ENCODE measurements at places on chromosomes 12 and 14.
A peak's percentile ranks its signal among the peaks of the same experiment; 100 is the strongest.

DNA sequence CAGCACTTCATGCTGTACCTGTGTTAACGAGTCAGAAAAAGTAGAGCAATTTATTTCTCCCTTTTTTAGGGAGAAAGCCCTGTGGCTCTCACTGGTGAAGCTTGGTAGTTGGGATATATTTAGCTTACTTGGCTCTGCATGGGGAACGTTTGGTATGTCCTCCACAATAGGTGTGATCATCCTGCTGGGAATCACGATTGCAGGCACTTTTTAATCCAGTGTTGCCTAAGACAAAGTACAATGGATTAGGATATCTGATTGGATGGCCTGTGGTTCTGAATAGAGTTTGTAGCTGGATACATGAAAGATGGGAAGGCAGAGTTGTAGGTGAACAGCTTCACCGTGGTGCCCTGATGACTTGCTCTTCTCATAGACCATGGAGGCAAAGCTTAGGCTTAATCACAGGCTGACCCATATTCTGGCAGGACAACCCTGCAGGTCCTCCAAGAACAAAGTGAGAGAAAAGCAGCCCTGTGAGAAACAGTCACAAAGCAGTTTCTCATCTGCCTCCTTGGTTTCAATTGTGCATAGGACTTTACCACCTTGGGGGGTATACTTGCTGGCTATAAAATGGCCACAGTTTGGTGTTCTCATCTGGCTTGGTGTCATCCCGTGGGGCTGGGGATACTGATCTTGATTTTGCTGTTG, 7.5 kb downstream of the RESF1 start:
- DNase-seq: no peak

GRCh38 chr14:96362071-96362964, 823 bp downstream of the ATG2B start:
- peak; percentile 13 for DNase-seq

DNA sequence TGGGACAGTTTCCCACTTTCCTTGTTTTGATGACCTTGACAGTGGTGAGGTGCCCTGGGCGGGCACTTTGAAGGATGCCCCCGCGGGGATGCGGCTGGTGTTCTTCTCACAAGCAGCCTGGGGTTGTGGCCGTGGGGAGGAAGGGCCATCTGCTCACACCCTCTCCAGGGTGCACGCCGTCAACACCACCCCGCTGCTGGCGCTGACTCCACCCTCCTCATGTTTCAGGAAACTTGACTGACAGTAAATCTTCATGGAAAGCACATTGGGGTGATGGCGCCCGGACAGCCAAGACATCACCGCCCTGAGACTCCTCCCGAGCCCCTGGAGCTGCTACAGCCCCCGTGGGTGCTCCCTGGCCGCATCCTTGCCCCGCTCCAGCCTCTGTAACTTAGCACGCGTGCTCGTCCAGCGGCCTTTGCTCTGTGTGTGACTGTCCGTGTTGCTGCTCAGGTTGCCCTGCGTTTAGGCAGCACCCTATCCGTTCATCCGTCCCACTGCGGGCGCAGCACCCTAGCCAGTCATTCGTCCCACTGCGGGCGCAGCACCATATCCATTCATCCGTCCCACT, 150.2 kb upstream of the C14orf180 start:
- DNase-seq: no peak

DNA sequence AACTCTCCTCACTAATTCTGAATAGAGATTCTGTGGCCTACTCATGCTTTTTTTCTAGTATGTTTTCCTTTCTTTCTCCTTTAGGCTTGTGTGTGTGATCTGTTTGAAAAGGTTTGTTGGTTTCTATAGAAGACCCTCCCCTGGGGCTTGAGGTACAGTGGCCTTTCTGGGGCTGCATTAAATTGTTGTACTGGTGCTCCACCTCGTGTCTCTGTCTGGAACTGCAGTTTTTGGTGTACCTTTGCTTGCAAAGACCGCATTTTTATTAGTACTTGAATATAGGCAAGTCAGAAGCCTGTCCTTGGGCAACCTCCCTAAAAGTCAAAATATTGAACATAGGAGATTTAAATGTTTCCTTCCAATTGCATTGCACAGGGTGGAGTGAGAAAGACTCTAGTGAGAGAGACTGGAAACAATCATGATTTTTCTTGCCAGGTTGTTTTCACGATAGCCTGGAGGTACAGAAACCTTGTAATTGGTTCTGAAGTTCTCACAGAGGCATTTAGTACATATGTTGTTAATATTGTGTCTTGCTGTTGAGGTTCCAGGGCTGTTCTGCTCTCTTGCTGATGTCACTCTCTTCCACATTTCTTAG, 39.0 kb downstream of the SLCO1B1 start:
- no peak for DNase-seq

- DNase-seq: no peak
Measured at GRCh38 chr14:81009346-81009745, 53.9 kb downstream of the TSHR start.

DNA sequence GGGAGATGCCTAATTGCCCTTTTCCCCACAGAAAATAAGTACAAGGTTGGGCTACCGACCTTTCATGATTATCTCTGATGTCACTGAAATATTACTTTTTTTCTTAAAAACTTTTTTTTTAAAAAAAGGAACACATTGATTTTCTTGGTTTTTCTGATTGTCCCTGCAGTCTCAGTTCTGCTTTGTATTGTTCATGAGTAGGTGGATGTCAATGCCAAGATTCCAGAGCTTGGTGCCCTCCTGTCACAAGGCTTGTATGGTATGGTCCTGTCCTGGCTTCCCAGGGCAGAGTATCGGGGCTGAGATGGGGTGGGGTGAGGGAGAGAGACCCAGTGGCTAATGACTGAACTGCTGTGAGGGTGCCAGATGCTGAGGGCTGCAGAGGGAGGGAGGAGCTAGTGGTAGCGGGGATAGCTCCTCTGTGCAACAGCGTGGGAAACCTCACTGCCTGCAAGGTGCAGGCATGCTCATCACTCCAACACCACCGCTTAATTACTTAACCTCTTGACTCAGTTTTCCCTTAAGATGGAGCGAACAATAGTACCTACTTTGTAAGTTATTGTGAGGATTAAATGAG, 4.4 kb upstream of the CTDSP2 start:
- DNase-seq: no peak

GRCh38 chr12:46260124-46260912, 8.5 kb downstream of the SLC38A1 start:
- DNase-seq: no peak

GRCh38 chr12:62434494-62435302, 31.9 kb upstream of the MON2 start:
- DNase-seq: no peak

DNA sequence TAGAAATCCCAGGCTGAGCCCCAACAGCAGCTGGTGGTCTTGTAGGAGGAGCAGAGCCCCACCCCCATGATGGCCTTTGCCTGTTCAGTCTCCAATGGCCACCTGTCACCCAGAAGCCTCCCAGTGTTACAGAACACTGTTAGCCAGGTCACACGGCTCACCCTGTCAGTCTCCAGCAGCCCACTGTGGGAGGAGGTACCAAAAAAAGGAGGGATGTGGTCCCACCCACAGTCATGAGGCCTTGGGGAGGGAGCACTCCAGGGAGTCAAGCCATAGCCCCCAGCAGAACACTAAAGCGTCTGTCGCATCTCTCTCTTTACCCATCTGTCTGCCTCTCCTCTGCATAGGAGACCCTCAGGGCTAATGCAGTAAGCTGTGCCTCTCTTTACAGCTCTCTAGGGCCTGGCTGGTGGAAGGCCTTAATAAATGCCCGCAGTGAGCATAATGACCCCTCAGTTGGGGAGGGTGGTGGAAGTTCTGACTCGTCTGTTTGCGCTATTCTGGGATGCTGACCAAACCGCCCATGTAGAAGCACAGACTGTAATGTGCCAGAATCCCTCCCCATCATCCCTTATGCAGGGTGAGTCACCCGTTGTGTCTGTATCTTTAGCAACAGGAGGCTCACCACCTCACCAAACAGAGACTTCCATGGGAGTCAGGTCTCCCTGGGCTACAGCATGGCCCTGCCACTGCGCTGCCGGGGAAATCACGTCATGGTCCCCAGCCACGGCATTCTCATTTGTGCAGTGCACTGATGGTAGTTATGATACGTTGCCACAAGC, 14.6 kb downstream of the C14orf132 start:
- DNase-seq: no peak

- DNase-seq: no peak
Measured at GRCh38 chr12:104928036-104928745, 29.9 kb downstream of the SLC41A2 start.
